ENCODE measurements at places on chromosomes 5 and 9. TPM values are rescaled to one million over a fixed set of nuclear protein-coding genes. Genes with fewer than 3 reads are reported as not detected.

Gene ZNF366
- polyA plus RNA-seq = 3.6 TPM

Gene LURAP1L
- 78.3 TPM for polyA plus RNA-seq

Gene NSUN2
- 90.0 TPM for polyA plus RNA-seq

Gene FBP1
- polyA plus RNA-seq = 19.9 TPM

Gene JAKMIP2
- polyA plus RNA-seq = 6.5 TPM

Gene NUTM2G
- 0.57 TPM for polyA plus RNA-seq

Gene MYORG
- polyA plus RNA-seq = 4.2 TPM

Gene AJM1
- 0.56 TPM for polyA plus RNA-seq

Gene SPATA31D4
- polyA plus RNA-seq = not detected

Gene IL3
- not detected for polyA plus RNA-seq

DNA sequence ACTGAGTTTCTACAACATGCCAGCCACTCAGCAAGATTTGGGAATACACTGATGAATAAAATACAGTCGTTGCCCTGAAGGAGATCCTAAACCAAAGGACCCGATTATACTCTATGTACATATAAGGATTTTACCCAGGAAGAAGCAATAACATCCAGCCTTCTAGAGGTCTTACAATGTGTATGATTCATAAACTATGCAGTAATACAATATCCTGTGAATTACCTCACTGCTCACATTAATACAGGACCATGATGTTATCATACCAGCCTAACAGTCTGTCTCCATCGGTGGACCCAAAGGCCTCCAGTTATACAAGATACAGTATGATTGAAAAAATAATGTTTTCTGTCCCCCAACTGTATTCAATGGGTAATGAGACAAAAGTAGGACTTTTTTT, 310.5 kb upstream of the TRPM3 start:
- DNase-seq = no peak

DNA sequence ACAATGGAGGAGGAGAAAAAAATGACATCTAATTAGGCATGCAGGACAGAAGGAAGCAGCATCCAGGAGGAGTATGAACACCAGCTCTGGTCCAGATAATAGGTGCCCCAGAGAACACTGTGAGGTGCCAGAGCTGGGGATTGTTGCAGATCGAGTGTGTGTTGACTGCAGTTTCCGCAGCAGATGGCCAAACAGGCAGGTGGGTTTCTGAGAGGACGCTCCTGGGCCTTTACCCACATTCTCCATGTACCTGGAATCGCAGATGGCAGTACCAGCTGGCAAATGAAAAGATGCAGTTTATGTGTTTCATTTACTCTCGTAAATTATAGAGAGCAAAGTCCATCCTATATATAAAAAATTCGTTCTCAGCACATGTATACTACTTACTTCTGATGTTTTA, 182.2 kb upstream of the ISL1 start:
- DNase-seq = no peak

DNA sequence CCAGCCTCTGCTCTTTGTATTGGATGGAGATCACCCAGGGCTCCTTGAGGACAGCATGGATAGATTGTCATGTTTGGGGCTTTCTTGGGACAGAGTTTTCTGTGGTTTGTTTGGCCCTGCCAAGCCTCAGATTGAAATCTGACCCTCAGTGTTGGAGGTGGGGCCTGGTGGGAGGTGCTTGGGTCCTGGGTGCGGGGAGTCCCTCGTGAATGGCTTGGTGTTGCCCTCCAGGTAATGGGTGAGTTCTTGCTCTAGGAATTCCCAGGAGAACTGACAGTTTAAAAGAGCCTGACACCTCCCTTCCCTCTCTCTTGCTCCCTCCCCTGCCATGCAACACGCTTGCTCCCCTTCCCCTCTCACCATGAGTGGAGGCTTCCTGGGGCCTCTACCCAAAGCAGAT, 48.6 kb upstream of the OLFM1 start:
- DNase-seq = no peak

GRCh38 chr5:163696579-163696887, 191.1 kb downstream of the MAT2B start:
- peak; percentile 6 for DNase-seq

DNA sequence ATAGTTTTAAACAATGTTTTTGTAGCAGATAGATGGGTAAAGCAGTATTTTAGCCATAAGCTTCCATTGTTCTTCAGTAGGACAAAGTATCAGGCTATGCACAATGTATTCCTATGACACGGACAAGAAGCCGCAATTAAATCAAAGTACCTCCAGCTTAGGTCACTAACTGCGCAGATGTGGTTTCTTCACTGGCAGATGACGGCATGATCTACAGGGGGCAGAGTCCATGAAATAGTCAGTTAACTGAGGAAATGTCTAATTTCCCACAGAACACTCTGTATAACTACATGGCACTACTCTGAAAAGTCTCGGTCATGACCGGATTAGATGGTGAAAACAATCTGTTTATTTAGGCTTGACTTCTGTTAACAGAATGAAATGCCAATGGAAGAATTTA, 120.7 kb upstream of the TRPM3 start:
- no peak for DNase-seq

- no peak for DNase-seq
These were observed 38.2 kb downstream of the HAVCR1 start for GRCh38 chr5:157020511-157021222.

DNA sequence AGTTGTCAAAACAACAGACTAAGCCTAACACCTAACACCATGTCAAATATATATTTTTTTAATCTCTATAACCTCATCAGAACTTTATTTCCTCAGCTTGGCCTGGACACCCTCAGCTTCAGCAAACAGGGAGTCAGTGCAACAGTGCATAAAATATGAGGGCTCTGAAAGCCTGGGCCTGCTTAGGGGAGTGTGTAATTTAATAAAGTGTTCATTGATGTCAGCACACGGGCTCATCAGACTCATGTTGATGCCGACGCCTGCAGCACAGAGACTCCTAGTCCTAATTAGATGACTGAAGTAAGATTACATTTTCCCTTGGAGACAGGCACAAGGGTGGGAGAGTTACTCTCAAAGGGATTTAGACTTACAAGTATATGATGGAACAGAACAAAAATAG, 37.8 kb downstream of the CDH10 start:
- no peak for DNase-seq

- DNase-seq = no peak
These were observed 142.7 kb downstream of the C5orf15 start for GRCh38 chr5:133825631-133826289.

DNA sequence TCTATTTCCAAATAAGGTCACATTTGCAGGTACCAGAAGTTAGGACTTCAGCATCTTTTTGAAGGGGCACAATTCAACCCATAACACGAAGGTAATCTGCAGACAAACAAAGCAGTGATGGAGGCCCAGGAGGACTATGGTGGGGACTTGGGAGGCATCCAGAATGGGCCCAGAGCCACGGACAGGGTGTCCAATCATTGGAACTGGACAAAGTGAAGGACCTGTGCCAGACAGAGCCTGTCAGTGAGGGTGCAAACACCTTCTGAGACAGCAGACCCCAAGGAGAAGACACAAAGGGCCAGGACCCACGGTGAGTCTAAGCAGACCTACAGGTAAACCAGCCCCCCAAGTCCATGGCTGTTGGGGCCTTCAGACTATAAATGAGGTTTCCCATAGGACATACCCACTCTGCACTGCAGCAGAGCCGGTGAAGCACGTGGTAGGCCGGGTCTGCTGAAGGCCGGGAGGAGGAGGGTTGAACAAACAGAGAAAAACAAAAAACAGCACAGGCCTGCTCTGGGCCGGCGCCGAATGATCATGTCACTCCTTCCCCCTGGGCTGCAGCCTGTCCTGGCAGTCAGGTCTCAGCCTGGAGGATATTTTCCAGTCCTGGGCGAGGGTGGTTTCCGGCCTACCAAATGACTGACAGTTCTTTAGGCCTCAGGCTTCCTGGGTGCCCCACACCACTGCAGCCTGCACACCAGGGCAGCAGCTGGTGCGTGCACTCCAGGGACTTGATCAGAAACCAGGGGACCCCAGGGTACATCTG, 84.4 kb downstream of the COL23A1 start:
- DNase-seq = no peak

DNA sequence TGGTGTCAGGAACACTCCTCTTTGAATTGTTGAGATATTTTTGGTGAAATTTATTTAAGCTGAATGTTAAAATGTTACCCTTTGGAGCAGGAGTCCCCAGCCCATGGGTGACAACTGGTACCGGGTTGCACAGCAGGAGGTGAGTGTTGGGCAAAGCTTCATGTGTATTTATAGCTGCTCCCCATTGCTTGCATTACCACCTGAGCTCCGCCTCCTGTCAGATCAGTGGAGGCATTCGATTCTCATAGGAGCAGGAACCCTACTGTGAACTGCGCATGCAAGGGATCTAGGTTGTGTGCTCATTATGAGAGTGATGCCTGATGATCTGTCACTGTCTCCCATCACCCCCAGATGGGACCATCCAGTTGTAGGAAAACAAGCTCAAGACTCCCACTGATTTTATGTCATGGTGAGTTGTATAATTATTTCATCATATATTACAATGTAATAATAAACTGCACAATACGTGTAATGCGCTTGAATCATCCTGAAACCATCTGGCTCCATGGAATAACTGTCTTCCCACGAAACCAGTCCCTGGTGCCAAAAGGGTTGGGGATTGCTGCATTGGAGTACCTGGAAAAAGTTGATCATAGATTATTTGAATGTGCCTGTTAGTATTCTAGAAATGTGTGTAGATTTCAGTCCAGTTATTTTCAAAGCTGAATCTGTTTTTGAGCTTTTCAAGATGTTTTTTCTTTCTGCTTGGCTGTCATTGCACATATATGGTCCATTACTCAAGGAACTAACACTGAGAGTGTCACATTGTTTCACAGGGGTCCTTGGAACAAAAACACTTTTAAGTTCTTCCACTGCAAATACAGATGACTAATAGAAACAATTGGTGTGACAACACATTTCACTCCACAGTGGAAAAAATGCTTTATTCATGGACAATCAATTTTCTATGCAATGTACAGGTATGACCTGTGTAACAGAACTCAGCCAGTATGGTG, 104.6 kb upstream of the TNFAIP8 start:
- DNase-seq = no peak

GRCh38 chr9:14923701-14924100, 13.5 kb upstream of the FREM1 start:
- no peak for DNase-seq

DNA sequence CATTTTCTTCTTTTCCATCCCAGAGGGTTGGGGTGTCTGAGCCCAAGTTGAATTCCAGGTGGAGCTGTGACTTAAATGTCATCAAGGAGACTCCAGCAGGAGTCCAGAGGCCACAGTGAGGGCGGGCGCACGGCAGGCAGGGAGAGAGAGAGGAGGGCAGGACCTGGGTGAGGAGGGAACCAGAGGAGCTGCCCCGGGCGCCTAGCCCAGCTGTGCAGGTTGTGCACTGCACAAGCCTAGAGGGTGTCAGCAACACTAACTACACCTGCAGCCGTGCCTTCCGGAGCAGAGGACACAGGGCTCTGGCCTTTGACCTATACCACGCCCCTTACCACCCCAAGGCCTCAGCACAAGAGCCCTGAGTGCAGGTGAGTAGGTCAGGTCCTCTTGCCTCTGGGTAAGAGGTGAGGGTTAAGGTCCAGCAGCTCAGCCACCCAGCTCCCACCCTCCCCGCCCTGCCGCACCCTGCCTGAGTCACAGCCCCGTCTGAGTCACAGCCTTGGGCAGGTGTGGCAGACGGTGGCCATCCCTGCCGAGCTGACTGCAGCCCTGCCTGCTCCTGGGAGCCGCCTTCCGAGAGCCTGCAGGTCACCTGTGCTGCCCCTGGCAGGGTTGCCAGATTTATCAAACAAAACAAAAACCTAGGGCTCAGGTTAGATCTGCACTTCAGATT, 6.4 kb upstream of the AGPAT2 start:
- no peak for DNase-seq

- DNase-seq = no peak
These were observed 240.7 kb upstream of the DAPK1 start for GRCh38 chr9:87256973-87257372.

DNA sequence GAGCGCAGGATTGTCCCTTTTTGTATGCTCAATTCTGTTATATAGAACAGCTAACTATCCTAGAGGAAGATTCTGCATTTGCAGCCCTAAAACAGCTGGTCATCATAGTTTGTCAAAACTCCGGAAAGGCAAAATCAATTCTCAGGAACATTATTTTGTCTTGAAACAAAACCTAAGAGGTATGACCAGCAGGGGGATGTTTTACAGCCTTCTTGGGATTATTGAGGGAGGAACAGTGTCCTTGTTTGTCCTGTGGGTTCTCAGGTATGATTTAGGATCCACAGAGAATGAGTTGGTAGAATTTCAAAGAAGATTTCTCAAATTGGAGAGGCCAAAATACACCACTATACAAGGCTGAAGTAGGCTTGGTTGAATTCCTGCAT, 136.4 kb downstream of the ZSWIM6 start:
- no peak for DNase-seq

DNA sequence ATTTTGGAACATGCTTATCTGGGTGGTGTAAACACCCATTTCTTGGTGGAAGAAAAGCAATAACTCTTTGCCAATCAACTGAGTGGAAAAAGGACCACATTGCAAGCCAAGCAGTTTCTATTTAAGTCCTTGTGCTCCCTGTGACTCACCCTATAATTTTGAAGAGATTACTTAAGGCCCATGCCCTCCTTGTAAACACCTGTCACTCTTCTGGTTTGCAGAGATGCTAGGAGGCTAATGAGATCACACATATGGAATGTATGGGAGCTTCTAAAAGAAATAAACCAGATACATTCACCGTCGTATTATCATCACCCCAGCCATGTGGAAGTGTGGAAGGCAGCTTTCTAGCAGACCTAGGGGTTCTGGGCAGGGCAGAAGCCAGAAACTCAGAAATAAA, 337.1 kb downstream of the GADD45G start:
- no peak for DNase-seq

DNA sequence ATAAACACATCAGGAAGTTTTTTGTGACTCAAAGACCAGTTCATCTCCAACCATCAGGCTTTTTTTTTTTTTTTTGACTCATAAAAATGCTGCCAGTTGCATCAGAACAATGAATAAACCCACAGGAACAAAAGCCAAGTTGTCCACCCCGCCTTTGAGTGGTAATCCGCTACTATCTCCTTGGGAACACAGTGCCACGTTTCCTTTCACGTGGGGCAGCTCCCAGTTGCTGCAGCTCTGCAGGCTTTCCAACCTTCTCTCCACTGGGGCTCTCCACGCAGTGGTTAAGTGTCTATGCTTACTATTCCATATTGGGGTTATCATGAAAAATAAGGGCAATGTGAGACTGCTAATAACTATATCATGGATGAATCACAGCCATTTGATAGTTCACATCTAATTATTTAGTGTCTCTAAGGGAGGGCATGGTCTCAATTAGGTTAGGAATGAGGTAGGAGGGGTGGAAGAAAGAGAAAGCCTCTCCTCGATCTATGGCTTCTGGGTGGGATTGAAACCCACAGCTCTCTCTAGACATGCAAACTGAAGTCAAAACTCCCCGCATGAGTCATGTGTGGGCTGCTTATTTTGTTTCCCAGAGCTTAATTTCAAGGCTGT, 55.8 kb upstream of the ACTBL2 start:
- no peak for DNase-seq

DNA sequence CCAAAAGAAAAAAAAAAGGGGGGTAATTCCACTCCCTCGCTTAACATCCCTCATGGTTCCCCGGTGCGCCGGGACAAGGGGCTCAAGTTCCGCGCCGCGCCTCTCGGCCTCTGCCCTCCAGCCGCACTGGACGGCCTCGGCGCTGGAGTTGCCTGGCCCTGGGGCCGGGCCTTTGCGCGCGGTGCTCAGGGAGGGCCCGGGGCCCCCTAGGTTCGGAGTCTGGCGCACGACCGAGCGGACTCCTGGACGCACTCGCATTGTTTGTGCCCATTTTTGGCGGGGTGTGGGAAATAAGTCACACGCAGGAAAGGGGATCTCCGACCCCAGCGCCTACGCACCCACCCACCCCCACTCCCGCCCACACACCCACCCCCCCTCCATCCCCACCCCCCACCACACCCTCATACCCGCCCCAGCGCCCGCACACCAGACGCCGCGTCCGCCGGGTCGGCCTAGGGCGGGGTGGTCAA, 381 bp downstream of the MED22 start:
- no peak for DNase-seq

Data from right lung (tissue), 10 donors.